ENCODE measurements at places on chromosomes 13 and 19.

GRCh38 chr19:51367255-51367564 is 1.0 kb upstream of the ETFB start:
- DNase-seq = no peak

GRCh38 chr19:42558450-42559150 is 30.3 kb upstream of the CEACAM1 start:
- DNase-seq = no peak

DNA sequence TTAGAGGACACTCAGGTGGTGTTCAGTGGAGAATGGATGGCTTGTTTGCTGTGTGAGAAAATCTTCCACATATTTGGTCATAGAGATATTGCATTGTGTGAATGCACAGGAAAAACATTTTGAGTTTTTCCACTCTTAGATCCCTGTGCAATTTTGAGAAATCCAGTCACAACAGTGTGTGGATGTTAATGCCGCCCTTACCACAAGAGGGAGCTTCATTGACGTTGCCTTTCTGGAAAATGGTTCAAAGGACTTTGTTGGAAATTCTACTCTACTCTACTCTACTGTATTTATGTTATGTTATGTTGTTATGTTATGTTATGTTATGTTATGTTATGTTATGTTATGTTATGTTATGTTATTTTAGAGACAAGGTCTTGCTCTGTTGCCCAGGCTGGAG is 13.4 kb downstream of the ZNF20 start:
- DNase-seq = no peak

GRCh38 chr13:111006506-111007031 is 91.7 kb upstream of the ANKRD10 start:
- DNase-seq = no peak

DNA sequence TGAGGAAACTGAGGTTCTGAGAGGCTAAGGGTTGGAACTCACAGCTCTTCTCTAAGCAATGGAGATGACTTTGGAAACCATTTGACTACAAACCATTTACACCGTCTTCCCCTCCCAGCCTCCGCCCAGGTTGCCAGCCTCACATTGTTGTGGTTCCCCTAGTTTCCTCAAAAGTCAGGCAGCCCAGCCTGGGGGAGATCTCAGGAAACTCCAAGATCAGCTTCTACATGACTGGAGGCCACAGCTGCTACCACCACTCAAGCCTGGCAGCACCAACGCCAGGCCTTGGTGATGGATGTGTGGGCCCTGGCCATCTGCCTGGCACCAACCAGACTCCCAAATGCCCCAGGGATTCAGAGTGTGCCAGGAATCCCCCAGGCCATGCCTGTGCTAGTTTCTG is 207.9 kb downstream of the TSHZ3 start:
- no peak for DNase-seq

DNA sequence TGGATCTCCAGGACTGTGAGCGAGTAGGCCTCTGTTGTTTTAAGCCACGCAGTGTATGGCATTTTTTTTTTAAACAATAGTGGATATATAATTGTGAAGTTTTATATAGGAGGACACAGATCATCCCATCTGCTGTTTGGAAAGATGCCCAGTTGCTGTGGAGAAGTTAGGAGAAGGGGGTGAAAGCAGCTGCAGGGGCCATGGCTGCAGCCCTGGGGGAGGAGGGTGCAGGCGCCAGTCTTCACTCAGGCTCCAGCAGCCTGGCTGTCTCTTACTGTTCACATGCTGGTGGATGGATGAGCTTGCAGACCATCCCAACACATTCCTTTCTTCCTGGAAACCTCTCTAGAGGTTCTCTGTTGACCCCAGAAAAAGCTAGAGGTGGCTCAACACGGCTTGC is 242.3 kb downstream of the TEX29 start:
- DNase-seq = no peak

GRCh38 chr13:42671502-42671901 is 97.5 kb downstream of the TNFSF11 start:
- DNase-seq = no peak

- no peak for DNase-seq
These were observed 13.5 kb upstream of the PRR19 start for GRCh38 chr19:42288387-42288786.

GRCh38 chr19:28744014-28744413 is 468.9 kb downstream of the UQCRFS1 start:
- no peak for DNase-seq

DNA sequence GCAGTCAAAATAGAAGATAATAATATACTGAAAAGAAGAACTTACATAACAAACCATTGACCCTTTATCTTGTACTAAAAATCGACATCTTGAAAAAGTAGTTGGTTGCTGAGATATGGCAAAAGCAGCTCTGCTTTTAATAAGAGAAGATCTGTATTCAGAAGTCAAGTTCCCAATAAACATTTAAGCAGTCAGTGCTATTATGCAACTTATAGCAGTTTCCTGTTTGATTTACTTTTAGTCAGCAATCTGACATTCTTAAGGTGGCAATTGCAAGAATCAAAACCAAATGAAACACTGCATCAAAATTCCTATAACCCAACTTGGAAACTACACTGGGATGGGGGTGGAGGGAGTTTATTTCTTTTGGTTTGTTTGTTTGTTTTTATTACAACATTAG is 165.5 kb downstream of the TBC1D4 start:
- no peak for DNase-seq

DNA sequence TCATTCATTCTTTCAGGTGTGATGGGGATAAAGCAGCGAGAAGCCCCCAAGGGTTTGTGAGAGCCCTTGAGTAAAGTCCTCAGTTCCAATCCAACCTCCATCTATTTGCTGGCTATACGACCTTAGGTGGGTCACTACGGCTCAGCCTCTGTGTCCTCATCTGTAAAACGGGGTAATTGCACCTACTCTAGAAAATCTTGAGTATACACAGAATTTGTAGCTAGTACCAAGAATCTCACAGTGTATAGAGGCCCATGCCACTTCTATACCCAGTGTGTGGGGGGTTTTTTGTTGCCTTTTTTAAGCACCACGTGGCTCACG is 406 bp upstream of the DNMT1 start:
- no peak for DNase-seq

- no peak for DNase-seq
These were observed 6.7 kb upstream of the RANBP3 start for GRCh38 chr19:5984600-5984999.

- no peak for DNase-seq
These were observed 55.1 kb upstream of the NBEA start for GRCh38 chr13:34886987-34887386.

DNA sequence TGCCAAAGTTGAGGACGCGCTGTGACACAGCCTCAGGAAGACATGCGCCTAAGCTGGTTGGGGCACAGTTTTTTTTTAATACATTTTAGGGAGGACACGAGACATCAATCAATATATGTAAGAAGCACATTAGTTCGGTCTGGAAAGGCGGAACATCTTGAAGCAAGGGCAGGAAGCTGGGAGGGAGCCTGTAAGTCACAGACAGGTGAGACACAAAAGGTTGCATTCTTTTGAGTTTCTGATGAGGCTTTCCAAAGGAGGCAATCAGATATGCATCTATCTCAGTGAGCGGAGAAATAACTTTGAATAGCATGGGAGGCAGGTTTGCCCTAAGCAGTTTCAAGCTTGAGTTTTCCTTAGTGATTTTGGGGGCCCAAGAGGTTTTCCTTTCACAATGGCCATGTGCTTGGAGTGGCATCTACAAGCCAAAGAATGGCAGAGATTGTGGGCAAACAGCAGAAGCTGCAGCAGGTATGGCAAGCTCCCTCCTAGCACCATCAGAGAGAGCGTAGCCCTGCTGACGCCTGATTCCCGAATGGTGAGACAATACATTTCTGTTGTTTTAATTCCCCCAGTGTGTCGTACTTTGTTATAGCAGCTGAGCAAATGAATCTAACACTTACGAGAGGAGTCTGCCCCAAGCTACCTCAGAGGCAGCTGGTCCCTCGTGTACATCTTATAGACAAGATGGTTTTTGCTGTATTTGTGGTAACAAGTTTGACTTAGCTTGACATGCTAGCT is 99.5 kb upstream of the TMTC4 start:
- no peak for DNase-seq

- DNase-seq = no peak
These were observed 616 bp downstream of the FCHO1 start for GRCh38 chr19:17751912-17752273.

- DNase-seq = no peak
These were observed 22.4 kb downstream of the ZNF329 start for GRCh38 chr19:58128041-58128685.

DNA sequence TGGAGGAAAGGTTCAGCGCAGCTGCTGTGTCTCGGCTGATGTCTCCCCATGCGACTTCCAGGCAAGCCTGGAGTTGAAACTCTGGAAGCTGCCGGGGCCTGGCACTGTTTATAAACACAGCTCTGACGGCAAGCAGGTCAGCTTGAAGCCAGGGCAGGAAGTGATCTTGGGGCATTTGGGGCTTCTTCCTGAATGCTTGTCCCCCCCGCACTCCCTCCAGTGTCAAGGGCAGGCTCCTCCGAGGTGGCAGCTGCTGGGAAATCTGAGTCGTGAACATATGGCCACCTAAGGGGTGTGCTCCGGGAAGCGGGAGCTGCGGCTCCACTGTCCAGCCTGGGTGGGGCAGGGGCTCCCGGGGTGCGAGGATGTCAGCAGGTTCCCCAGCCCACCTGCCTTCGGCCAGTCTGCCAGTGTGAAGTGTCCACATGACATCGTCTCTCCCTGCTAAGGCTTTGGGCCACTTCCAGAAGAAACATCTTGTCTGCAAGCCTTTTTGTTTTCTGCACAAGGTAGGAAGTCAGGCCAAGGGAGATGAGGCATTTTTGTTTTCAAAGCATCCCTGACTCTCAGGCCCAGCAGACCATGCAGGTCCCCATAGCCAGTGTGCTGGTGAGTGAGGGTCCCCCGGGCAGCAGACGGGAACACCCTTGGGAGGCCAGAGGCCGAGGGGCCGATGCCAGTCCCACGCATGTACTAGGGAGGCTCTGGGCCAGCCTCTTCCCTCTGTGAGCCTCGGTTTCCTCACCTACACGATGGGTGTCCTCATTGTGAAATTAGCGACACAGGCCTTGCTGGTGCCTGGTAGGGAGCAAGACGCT is 2.7 kb downstream of the PIAS4 start:
- DNase-seq = no peak

- DNase-seq = no peak
These were observed 487.3 kb downstream of the TSHZ3 start for GRCh38 chr19:30861919-30862318.

DNA sequence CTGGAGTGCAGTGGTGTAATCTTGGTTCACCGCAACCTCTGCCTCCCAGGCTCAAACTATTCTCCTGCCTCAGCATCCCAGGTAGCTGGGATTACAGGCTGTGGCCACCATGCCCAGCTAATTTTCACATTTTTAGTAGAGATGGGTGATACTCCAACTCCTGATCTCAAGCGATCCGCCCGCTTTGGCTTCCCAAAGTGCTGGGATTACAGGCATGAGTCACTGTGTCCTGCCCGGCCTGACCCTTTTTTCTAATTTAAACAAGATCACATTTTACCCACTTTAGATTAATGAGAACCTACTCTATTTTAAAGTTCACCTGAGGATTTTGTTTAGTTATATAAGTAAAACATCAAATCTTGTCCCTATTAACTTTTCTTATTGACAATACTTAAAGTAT is 91.8 kb upstream of the POSTN start:
- no peak for DNase-seq

DNA sequence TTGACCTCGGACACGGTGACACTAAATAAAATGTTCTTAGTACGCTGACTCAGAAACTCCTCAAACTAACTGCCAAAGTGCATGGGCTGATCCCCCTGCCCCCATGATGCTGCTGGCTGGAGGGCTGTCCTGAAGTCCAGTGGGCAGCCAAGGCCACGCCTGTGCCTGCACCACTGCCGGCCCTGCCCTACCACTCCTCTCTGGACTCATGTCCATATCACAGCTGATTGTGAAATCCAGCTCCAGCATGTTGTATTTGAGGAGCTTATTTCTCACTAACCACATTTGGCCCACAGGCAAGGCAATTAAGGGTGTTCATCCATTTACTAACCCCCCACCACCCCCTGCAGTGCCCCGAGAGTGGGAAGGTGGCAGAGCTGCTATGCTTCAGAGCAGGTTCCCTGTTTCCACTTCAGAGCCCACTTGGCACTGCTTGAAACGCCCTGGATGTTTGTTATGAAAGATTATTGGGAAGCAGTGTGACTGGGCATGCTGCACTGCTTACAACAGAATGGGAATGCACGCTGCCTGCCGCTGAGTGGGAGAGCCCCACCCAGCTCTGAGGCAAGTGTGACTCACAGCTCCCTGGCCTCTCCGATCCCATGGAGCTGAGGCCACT is 114.0 kb downstream of the UQCRFS1 start:
- DNase-seq = no peak

GRCh38 chr19:21750586-21751128 is 16.7 kb downstream of the ZNF100 start:
- DNase-seq = no peak

DNA sequence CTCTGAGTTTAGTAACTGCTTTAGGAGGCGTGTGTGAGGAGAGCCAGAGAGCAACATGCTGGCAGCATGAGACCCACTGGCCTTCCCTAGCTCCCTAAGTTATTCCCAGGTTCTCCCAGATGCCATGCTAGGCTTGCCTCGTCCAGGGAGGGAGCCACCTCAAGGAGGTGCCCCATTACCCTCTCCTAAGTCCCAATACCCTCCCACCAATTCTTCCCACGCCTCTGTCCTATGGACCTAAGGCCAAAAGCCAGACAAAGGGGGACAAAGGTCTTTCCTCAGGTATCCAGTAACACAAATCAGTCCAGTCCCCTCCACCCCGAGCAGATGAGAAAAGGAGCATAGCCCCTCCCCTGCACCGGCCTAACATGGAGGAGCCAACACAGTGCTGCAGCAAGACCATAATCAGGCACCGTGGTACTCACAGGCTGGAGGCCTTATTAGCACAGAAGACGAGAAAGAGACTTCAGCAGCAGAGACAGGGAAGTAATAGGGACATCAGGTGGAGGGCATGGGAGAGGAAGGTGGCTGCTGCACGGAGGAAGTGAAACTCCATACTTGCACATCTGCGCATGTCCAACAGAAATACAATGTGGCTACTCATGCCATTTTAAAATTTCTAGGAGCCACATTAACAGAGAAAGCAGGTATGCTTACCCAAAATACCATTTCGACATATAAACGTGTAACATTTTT is 46.3 kb downstream of the BRD4 start:
- no peak for DNase-seq

DNA sequence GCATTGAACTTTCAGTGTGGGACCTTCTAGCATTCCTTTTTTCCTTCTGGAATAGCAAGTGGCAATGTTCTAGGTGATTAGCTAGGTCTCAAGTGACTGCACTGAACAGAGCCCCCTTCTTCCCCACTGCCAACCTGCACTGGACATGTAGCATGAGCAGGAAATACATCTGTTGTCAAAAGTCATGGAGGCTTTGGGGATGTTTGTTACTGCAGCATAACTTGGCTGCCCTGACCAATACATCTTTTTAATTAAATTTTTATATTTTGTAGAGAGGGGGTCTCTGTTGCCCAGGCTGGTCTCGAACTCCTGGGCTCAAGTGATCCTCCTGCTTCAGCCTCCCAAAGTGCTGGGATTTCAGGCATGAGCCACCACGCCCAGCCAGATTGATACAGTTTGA is 163.6 kb downstream of the CACNA1A start:
- DNase-seq = no peak

GRCh38 chr19:35939307-35940077 is 3.3 kb downstream of the LRFN3 start:
- no peak for DNase-seq

Measured in cortex of kidney (tissue), 1 donor.